ENCODE measurements at places on chromosomes 4 and X. TPM values are rescaled to one million over a fixed set of nuclear protein-coding genes. Genes with fewer than 3 reads are reported as not detected.

Gene UGT2B28
- not detected for total RNA-seq

Gene PABPC1L2B
- not detected for total RNA-seq

Gene GAGE12J
- total RNA-seq: not detected

Gene MAGEA12
- total RNA-seq: 0.15 TPM

Gene GPRASP1
- 0.35 TPM for total RNA-seq

Gene SUPT20HL1
- total RNA-seq: not detected

Gene RAI2
- 0.25 TPM for total RNA-seq

Gene NDST3
- total RNA-seq: not detected

Gene QRFPR
- total RNA-seq: 0.06 TPM

Gene HAND2
- 0.55 TPM for total RNA-seq

Gene ZNF732
- total RNA-seq: not detected

Gene RTL5
- total RNA-seq: 2.4 TPM

Gene GDPD2
- total RNA-seq: 0.03 TPM

Gene TAF7L
- total RNA-seq: 0.05 TPM

Gene RNF175
- not detected for total RNA-seq

Gene HPRT1
- 103 TPM for total RNA-seq

Gene STOX2
- 3.1 TPM for total RNA-seq

Gene PGK1
- total RNA-seq: 560 TPM

Gene CNGA2
- not detected for total RNA-seq

Gene GAGE13
- not detected for total RNA-seq

Gene SPANXN4
- total RNA-seq: not detected

Gene DMP1
- total RNA-seq: not detected
